ENCODE measurements at places on chromosomes 4 and X.

- no peak for DNase-seq
Observed at GRCh38 chrX:63186137-63186536, 165.0 kb downstream of the SPIN4 start.

- no peak for DNase-seq
Observed at GRCh38 chr4:64417974-64418373, 8.7 kb upstream of the TECRL start.

DNA sequence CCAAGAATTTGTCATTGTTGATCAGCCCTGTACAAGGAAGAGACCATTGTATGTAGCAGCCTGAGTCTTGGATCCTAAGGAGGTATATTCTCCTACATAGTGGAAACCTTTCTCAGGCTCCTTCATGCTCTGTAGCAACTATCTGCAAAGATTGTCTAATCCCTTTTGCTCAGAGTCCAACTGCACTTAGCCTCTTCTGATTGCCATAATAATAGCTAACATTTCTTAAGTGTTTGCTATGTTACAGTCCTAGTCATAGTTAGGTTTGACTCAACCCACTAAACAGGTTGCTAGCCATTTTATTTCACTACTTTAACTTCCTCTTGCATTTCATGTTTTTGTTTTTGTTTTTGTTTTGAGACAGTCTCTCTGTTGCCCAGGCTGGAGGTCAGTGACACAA lies 50.8 kb upstream of the SLC16A2 start:
- DNase-seq = no peak

GRCh38 chrX:64850371-64851082 lies 125.7 kb downstream of the ZC4H2 start:
- DNase-seq = no peak

- DNase-seq = no peak
Observed at GRCh38 chrX:140149761-140150160, 184.4 kb upstream of the CXorf66 start.

DNA sequence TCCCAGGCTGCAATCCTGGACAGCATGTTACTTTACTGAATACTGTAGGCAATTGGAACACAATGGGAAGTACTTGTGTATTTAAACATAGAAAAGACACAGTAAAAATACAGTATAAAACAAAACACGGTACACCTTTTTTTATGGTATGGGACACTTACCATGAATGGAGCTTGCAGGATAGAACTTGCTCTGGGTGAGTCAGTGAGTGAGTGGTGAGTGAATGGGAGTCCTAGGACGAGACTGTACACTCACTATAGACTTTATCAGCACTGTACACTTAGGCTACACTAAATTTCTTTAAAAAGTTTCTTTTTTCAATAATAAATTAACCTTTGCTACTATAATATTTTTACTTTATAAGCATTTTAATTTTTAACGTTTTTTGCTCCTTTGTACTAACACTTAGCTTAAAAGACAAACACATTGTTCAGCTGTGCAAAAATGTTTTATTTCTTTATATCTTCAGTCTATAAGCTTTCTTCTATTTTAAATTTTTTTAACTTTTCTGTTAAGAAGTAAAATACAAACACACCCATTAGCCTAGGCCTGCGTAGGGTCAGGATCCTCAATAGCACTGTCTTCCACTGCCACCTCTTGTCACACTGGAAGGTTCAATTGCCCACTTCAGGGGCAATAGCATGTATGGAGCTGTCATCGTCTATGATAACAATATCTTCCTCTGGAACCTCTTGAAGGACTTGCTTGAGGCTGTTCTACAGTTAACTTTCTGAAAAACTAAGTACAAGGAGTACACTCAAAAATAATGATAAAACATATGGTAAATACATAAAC lies 293.5 kb upstream of the FSTL5 start:
- DNase-seq = no peak

- DNase-seq = peak; percentile 64
Observed at GRCh38 chr4:38119668-38120385, 159.6 kb downstream of the PTTG2 start.

GRCh38 chr4:176400816-176401461 lies 81.2 kb downstream of the SPCS3 start:
- peak; percentile 79 for DNase-seq

GRCh38 chr4:17544831-17545234 lies 29.9 kb downstream of the CLRN2 start:
- no peak for DNase-seq

GRCh38 chr4:169131556-169132208 lies 121.6 kb upstream of the CBR4 start:
- no peak for DNase-seq

GRCh38 chr4:170089668-170090351 lies at the start of gene AADAT:
Gene AADAT, minus strand, starts transcription at chr4:170089956. Its CDS starts 266 bp downstream, at chr4:170089690.
- peak; percentile 74 for DNase-seq

DNA sequence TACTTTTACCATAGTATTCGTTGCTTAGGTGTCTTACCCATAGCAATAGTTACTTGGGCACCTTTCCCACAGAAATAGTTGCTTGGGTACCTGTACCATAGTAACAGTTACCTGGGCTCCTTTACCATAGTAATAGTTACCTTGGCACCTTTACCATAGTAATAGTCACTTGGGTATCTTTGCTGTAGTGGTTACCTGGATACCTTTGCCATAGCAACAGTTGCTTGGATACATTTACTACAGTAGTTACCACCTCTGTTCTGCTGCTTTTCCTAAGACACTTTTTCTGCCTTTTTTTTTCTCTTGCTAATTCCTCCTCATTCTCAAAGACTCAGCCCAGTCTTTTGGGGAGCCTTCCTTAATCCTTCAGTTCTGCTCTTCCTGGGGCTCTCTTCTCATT lies 272.8 kb upstream of the PUDP start:
- no peak for DNase-seq

DNA sequence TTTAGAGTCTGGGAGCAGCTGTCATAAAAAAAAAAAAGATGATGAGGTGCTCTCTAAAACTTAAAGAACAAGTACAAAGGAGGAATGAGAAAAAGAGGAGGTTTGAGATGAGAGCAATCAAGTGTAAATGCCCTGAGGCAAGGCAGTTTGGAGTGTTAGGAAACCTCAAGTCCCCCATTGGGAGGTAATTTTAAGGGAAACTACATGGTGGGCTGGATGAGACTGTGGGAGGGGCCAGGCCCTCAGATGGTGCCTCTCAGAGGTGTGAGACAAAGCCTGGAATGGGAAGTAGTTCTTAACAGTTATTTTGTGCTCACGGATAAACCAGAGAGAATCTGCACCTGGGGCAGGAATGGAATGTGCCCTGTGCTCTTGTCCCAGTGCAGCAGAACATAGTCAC lies 1.9 kb upstream of the MAGEB3 start:
- no peak for DNase-seq

DNA sequence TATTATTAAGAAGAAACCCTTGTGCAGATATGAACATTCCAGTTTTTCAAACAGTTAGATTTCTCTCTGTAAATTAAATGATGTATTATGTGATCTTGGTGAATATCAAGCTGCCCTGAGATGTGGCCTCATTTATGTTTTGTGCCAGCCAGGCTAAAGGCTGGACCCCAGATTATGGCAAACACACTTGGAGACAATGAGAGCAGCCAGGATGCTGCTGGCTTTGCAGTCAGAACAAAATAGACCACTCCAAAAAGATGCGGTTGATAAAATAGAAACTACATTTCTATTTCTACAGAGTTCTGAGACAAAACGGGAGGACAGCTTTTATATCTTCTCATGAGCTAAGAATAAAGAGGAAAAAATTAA lies 296.5 kb downstream of the PPP3CA start:
- DNase-seq = no peak

DNA sequence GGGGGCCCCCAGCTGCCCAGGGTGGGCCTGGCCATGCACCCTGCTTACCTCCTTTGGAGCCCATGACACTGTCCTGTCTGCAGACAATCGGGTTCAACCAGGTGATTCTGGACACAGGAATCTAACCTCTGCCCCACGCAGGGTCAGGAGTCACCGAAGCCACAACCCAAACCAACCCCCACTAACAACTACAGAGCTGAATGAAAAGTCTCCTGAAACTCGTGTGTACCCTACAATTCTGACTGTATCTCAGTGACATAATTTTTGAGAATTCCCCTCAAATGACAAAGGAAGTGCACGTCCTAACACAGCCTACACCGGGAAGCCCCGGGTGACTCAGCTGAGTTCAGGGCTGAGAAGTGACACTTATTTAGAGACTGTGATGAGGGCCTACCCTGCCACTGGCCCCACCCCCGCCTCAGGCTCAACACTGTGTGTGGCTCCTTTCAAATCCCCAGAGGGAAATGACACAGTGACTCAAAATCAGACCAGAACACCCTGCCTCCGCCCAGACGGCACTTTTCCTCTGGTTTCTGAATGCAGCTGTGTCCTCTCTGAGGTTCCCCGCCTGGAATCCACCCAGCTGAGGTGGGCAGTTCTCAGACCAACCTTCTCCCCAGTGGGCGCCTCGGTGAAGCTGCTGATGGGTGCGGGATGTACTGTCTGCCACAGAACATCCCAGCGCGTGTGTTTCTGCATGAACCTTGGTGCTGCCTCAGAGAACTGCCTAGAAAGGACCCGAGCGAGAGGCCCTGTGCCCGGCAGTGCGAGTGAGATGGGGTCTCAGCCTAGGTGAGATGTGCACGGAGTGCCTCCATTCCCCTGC lies 9.9 kb downstream of the TNIP2 start:
- DNase-seq = peak; percentile 37

DNA sequence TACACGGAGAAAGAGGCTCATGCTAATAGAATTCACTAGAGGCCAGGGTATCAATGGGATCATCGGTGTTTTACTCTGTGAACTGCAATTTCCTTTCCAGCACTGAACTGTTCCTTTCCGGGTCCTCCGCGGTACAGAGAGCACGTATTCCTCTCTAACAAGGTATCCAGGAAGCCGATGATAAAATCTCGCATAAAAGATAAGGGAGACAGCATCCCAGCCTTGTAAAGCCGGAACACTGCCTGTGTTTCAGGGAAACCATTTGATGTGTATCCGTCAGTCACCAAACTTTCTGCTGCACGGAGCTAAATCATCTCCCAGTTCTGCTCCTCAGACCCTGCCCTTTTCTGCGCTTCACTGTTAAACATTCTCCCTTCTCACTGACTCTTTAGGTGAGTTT lies 54.0 kb downstream of the ING2 start:
- DNase-seq = no peak

DNA sequence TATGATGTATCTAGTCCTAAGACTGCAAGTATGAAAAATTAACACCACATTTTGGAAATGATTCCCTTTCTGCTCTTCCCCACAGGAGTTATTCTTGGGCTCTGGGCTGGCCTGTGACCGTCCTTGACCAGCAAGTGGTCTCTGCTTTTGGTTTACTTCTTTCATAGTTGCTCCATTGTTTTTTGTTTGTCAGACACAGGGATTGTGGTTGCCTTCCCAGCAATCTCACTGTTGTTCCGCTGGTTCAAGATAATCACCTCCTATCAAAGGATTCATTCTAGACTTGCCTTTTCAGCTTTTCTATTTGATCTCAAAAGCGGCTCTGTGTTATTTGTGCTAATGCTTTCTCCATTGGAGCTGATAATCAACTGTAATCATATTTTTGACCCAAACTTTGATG lies 218.8 kb downstream of the MGST2 start:
- no peak for DNase-seq

Data from AG10803 (cell line).